Breast epithelium (tissue), 4 donors: ENCODE measurements at places on chromosomes 2 and 18. TPM values are rescaled to one million over a fixed set of nuclear protein-coding genes. Genes with fewer than 3 reads are reported as not detected.

- no peak for DNase-seq
These were observed 241.0 kb upstream of the ACVR2A start for GRCh38 chr2:147603876-147604275.

GRCh38 chr18:33277431-33277830 lies 163.1 kb downstream of the CCDC178 start:
- DNase-seq, result no peak

- DNase-seq, result no peak
These were observed 1011.8 kb upstream of the CDH2 start for GRCh38 chr18:29188760-29189159.

EFHD1 gene
- 67.2 TPM for total RNA-seq

PPIL3 gene
- total RNA-seq, result 42.4 TPM
